ENCODE measurements at places on chromosomes 1 and 21.
A peak's percentile ranks its signal among the peaks of the same experiment; 100 is the strongest.

GRCh38 chr1:24311741-24312140, 7.4 kb upstream of the GRHL3 start:
- no peak for DNase-seq

DNA sequence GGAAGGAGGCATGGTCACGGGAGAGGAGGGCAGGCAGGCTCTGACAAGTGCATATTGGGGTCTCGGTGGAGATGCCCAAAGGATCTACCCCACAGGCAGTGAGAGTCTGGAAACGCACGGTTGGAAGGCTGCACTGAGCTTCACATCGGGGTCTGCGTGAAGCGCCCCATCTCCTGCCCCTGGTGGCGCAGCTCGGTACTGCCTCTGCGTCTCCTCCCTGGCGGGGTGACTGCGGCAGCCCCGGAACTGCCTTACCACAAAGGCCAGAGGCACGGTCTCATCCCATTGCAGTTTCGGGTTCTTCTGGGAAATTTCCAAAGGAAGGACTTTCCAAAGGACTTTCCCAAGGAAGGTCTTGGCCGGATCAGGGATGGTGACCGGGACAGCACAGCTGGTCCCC, 69.2 kb upstream of the AJAP1 start:
- peak; percentile 4 for DNase-seq

GRCh38 chr1:197663162-197663953, 111.9 kb downstream of the DENND1B start:
- no peak for DNase-seq

DNA sequence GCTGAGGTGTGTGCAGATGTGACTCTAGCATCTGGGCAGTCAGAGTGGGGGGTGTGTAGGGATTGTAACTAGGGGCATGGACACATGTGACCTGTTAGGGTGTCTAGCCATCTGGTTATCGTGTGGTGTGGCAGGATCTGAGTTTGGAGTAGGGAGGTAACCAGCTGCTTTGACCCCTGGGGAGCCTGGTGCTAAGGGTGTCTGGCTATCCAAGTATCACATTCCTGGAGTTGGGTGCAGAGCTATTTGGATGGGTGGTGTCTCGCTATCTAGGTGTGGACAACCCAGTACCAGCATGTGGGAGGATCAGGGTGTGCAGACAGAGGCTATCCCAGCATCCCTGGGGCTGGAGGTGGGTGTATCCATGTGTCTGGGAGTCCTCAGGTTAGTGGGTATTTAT, 4.7 kb downstream of the PTPRU start:
- DNase-seq: no peak

GRCh38 chr1:227069490-227069889, 129.4 kb downstream of the COQ8A start:
- no peak for DNase-seq

DNA sequence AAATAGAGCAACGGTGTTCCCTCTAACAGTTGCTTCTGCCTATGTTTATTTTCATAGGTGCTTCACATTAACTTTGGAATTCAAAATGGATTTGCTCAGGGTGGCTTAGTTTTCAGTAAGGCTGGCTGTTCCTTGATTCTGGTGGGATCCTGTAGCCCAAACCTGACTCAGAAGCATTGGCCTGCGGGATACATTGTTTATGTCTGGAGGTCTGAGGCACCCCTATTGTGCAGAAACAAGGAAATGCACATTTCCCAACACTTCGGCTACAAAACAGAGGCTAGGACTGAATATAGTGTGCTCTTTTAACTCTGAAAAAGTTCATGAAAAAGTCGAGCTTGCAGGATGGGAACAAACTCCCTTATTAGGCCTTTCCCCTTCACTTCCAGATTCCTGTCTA, 133.8 kb upstream of the F3 start:
- no peak for DNase-seq

DNA sequence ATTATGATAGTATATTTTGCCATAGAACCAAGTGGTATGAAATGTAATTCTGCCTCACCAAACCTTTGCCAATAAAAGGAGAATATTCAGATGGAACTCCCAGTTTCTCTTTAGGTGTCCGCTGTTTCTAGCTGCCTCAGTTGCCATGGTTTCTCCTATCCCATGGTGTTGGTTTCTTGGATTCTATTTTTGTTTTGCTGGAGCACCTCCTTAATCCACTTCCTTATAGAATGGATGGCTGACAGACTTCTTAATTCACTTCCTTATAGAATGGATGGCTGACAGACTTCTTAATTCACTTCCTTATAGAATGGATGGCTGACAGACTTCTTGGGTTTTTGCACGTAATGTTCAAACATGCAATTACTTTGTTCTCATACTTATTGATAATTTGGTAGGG, 43.7 kb downstream of the ADARB1 start:
- DNase-seq: no peak

GRCh38 chr1:244665771-244666217, 12.9 kb downstream of the DESI2 start:
- DNase-seq: no peak

GRCh38 chr1:209641832-209642172, 10.4 kb downstream of the LAMB3 start:
- DNase-seq: no peak

- no peak for DNase-seq
These were observed 185.1 kb downstream of the FGGY start for GRCh38 chr1:59481881-59482505.

DNA sequence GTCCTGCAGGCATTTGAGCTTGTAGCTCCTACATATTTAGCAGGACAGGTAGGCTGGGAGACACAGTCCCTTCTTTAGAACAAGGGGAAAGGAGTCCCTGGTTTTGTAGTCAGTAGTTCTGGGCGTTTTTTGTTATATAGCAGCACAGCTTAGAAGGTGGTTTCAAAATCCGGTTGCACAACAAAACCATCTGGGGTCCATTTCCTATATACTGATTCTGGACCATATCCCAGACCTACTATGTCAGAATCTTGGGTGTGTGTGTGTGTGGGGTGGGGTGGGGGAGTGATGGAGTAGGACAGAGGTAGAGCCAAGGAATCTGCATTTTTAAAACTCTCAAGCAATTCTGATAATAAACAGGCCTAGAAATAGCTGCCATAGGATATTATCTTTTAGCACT, 21.6 kb downstream of the METTL13 start:
- DNase-seq: no peak

- DNase-seq: no peak
These were observed 45.0 kb downstream of the GPR88 start for GRCh38 chr1:100582943-100583342.

DNA sequence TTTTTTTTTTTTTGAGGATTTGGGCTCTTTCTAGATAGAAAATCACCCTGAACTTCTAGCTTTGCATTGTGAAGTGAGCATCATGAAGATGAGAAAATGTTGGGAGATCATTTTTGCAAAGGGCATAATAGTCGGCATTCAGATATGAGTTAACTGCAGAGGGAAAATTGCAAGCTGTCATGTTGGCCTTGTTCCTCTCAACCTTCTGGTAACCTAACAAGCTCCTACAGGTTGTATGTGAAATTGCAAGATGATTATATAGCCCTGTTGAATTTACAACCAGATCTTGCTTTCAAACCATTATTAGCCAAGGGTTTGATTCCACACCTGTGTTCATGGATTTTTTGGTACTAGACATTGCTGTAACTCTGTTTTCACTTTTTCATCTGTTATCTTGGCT, 2.2 kb downstream of the ELOA start:
- no peak for DNase-seq

- no peak for DNase-seq
These were observed 42.1 kb downstream of the NCF2 start for GRCh38 chr1:183548116-183548515.

DNA sequence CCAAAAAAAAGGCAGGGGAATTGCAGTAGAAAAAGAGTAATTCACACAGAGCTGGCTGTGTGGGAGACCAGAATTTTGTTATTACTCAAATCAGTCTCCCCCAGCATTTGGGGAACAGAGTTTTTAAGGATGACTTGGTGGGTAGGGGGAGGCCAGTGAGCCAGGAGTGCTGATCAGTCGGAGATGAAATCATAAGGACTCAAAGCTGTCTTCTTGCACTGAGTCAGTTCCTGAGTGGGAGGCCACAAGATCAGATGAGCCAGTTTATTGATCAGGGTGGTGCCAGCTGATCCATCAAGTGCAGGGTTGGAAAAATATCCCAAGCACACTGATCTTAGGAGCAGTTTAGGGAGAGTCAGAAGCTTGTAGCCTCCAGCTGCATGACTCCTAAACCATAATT, 23.7 kb upstream of the EDARADD start:
- no peak for DNase-seq

DNA sequence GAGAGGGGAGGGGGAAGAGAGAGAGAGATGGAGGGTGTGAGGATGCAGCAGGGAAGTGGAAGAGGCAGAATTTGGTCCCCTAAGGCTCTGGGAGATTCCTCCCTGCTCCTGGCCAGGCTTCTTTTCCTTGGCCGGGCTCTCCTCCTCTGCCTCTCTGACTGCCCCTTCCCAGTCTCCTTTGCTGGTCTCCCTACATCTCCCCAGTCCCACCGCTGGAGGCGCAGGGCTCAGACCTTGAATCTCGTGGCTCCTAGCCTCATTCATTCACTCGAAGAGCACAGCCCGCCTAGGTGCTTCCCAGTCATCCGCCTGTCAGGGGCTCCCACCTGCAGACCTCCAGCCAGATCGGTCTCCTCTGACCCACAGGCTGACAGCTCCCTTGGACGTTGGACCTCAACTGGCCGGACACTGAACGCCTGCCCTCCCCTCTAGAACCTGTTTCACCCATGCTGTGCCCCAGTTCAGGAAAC, 76.5 kb downstream of the VWA5B1 start:
- no peak for DNase-seq

DNA sequence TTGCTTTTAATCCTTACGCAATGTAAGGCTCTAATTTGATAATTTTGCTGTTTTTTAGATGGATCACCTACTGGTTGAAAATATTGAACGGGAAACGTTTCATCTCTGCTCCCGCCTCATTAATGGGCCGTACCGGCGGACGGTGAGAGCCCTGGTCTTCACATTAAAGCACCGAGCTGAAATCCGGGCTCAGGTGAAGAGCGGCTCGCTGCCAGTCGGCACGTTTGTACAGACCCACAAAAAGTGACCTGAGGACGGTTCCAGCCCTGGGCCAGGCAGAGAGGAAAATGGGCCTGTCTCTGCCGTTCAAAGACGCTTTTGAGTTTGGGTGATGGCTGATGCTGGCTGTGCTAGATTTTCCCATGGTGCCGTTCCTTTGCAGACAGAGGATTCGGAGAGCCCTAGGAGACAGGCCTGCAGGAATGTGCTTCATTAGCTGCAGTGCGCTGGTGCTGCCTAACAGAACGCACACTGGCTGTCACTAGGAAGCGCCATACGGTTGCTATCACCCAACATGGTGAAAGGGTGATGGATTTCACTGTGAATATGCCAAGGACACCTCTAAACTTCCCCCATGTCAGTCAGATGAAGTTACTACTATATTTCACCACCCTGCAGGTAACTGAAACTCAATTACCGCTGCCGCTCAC, 42.9 kb downstream of the TCEANC2 start:
- no peak for DNase-seq

All from effector CD8-positive, alpha-beta T cell (primary cell).